ENCODE measurements at places on chromosomes 5 and 9.

DNA sequence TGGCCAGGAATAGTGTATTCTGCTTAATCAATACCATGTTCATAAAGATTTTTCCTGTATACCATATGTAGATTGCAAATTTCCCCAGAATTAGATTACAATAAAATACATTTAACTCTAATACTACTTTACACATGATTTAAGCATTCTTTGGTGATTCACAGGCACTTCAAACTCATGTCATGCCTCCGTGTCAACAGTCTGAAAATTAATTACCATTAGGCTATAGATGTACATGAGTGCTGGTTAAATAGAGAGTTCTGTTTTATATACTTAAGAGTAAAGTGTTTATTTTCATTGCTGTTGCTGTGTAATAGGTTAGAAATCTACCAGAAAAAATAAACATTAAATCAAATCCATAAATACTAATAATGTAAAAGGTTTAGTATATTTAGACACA, 159.8 kb downstream of the ZSWIM6 start:
- DNase-seq, result no peak

DNA sequence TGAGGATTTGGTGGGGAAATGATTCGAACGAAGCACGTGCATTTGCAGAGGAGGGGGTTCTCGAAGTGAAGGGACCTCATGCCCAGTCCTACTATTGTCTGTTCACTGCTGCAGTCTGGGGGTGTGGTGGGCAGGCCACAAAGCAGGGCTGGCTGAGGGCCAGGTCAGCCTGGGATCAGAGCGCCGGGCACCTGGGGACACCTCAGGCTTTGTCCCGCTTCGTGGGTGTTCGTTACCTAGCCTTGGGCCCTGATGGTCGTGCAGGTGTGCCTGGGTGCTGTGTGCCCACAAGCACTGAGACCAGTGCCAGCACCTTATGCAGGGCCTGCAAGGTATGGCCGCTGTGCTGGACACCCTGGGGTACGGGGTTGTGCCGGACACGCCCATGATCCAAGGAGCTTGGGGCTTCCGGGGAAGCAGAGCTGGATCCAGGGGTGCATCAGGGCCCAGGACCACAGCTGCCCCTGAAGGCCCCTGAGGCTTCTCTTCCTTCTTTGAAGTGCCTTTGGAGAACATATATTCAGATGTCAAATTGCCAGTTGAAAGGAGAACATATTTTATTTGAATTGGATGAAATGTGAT, 80.6 kb downstream of the COL5A1 start:
- no peak for DNase-seq

GRCh38 chr5:132022737-132023136, 11.3 kb upstream of the ACSL6 start:
- DNase-seq, result no peak

GRCh38 chr9:108512426-108513173, 343.2 kb downstream of the ACTL7B start:
- no peak for DNase-seq

DNA sequence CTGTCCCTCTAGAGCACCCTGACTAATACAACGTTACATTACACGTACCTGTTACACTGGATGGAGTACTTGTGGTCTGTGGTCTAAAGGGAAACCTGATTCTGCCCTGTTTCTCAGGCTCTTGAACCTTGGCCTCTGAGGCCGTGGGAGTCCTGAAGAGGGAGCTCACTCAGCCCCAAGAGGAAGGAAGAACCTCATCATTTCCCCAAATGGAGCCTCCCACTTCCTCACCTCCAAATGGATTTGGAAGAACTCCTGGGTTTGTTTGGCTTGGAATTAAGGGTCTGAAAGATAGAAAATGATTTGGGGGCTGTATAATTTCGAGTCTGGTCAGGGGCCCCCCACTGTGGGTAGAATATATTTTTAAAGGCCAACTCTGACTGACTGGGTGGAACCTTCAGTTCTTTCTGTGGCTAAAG, 200.2 kb downstream of the SEMA6A start:
- DNase-seq, result no peak

GRCh38 chr5:16736158-16736995, 119.6 kb upstream of the RETREG1 start:
- no peak for DNase-seq

DNA sequence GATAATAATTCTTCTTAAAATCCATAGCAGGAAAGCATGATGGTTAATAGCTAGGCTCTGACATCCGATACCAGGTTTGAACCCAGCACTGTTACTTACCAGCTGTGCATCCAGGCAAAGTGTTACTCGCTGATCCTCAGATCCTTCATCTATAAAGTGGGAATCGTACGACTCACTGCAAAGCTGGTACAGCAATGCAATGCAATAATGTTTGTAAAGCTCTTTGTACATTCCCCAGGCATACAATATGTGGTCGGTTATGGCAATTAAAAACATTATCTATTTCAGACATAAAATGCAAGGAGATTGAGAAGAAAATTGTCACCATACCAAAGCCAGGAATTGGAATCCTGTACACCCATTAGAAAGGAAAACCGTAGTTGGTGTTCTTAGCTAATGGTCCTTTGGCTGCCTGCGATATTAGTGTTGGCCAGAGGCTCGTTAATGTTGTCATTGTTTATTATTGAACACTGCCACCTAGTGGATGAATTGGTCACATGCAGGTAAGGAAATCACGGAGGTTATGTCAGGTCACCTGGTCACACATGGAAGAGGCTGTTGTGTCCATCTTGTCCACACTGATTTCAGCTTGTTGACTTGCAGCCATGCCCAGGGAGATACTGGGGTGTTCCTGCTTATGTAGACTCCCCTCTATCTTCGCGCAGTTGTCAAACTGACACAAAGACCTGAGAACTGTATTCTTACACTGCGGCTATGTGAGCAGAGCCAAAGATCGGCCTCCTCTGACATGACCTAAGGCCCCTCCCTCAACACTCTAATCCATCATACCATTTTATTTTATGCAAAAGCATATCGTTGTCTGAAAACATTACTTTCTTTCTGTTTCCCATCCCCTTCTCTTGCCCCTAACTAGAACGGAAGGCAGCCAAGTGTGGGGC, 87.5 kb upstream of the PPP2R2B start:
- peak; percentile 73 for DNase-seq

- DNase-seq, result no peak
Observed at GRCh38 chr5:85512896-85513295, 1104.8 kb upstream of the COX7C start.

- no peak for DNase-seq
Observed at GRCh38 chr5:14263113-14263512, 120.0 kb downstream of the TRIO start.

- no peak for DNase-seq
Observed at GRCh38 chr5:132489871-132490483, 596 bp downstream of the IRF1 start.

DNA sequence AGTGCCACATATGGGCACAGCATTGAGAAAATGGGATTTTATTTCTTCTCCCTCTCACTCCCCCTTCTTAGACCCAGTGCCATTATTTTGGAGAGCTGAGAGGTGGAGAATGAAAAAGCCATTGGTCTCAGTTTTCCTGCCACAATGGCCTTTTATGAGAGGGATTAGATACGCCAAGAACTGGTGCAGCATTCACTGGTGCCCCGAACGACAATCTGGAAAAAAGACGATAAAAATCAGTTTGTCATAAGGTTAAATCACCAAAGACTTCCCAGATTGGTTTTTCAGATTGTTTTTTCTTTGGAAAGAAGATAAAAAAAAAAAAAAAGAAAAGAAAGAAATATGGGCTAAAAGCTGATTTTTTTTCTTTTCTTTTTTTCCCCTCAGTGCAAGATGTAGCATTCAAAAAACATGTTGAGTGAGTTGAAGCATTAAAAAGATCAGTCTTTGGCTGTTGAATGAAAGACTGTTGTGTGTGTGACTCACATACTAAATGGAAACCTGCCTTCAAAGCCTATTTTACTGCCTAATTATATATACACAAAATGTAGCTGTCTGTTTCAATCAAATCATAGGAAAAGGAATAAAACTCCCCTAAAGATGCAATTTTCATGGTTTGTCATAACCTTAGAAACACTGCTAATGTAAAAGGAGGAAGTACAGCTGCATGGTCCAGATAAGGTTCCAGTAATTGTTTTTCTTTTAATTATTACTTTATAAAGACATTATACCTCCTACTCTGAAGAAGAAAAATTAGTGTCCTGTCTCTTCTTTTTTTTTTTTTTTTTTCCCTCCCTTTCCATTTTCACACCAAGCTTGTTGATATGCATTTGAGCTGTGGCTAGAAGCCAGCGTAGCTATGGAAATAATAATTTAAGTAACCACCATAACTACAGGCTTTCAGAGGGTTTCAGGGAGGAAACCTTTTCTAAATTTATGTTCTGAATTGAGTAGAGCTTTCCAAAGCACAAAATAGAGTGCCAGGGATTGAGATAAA, 27.2 kb upstream of the ZNF608 start:
- no peak for DNase-seq

DNA sequence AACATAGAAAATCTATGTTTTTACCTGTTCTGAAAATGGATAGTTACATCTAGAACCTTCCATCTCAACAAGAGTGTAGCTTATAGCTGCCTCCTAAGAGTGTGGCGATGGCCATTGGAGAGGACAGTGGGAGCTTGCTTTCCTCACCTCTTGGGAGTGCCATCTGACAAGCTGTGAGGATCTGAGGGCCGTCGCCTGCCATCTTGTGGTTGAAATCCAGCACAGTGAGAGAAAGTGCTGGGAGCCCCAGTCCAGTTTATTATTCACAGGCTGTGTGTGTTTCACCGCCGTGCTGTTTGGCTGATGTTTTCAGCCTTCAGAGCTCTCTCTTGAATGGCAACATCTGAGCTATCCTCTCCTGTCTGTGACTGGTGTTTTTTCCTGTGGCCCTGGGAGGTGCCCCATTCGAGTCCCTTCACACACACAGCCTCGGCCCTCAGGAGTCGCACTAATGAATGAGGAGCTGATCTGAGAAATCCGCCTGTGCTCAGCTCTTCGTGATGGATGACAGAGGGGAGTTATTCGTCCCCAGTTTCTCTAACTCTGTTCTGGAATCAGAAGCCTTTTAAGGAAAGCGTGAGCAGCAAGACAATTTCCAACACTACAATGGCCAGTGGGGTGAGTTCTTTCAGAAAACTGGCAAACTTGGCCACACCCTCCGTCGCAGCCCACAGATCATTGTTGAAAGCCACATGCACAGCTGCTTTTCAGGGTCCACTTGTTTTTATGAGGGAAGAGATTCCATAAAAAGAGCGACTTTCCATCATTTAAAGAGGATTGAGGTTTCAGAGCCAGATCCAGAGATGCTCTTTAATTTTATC, 170.3 kb downstream of the PDZD2 start:
- peak; percentile 61 for DNase-seq

DNA sequence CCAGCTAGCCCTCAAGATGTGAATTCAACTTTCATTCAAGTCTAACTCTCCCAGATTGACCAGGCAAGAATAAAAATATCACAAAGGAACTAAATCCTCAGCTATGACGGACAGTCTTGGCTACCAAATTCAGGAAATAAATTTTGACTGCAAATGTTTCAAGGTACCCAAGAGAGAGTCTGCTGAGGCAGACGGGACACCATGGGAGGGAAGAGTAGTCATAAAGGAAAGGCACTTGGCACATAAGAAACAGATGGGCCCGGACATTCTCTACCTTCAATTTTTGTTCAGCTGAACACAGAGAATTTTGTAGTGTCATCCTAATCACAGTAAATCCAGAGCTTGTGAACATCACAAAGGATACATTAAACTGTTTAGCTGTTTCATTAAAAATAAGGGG, 390.0 kb downstream of the DTWD2 start:
- no peak for DNase-seq

- no peak for DNase-seq
Observed at GRCh38 chr5:24732184-24732583, 87.4 kb upstream of the CDH10 start.

Data from kidney capillary endothelial cell (primary cell).